SW480 (cell line): ENCODE measurements at places on chromosomes 12 and 14.

GRCh38 chr14:76752744-76753143, 8.5 kb upstream of the VASH1 start:
- DNase-seq: no peak

GRCh38 chr14:98249057-98249456, 1022.9 kb downstream of the BCL11B start:
- DNase-seq: no peak

DNA sequence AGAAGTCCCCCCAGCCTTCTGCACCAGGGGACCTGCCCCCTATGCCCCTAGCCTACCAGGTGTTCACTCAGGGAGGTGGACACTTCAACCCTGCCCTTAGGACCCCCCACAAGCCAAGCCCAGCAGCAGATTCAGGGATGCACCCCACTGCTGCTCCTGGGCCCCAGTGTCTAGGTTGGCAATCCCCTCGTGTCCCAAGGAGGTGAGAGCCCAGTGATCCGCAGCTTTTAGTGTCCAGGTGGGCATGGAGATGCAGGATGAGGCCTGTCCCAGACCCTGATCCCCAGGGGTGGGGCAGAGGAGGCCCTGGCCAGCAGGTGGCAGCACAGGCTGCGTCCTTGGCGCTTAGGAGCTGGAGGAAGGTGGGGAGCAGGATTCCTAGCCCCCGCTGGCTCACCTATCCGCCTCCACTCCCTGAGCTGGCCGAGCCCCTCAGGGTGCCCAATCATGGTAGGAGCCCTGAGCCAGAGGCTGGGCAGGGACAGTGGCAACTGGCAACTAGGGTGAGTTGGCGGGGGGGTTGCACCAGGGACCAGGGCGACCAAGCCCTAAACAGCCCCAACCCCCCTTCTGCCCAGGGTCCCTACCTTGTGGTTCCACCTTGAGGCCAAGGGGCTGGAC, 4.1 kb downstream of the CKB start:
- no peak for DNase-seq

DNA sequence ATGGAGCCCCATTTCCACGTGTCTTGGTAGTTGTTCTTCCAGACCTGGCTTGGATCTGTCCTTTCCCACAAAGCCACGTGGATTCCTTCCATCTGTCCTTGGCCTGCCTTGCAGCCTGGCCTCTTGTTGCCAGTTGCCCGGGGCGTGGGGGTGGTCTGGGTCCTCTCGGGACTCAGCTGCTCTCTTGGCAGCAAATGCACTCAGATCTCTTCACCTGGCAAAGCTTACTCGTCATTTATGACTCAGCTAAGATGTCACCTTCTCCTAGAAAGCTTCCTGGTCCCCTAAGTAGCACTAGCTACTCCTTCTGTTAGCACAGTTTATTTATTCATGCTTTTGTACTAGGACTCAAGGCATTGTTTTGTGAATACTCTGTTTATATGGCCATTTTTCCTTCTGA, 13.6 kb downstream of the PLEKHG3 start:
- no peak for DNase-seq

DNA sequence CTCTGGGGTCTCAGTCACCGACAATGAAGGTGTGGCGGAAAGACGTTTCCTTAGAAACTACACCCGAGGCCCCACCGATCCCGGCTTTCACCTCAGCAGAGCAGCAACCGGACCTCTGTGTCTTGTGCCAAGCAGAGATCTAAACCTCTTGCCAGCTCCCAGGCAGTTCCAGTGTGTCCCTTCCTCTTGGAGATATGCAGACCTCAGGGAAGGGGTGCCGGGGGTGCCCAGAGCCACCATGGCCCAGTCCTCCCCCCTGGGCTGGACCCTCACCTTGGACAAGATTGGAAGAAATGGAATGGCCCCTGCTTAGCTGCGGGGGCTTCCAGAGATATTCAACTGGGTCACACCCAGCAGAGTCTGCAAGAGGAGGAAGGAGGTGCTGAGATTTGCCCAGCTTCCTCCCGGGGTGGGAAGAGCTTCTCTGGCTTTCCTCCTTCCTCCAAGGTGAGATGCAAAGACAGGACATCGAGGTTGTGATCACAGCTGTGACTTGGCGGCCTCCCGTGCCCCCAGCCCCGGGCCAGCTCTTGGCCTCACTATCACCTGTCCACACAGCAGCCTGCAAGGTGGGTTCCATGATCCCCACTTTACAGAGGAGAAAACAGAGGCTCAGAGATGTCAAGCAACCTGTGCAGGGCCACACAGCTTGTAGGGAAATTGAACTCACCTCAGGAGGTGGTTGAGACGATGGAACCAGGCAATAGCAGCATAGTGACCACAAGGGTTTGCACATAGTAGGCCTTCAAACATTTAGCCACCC, 281.7 kb upstream of the RTL1 start:
- DNase-seq: no peak

DNA sequence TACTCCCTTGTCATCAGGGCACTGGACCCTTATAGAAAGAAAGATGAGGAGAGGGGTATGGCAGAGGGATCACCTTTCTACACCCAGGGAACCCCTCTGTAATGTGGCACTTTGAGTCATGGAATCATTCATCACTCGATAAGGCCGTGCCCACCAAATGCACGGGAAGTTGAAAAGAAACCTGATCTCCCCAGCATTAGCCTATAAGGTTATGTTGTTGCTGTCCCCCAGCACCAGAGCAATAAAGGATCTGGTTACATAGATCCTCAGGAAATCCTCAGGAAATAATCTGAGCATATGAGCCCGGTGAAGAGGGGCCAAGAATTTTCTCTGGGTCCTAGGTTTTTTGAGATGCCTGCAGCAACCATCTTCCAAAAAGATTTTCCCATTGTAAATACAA, 148.8 kb upstream of the CRY1 start:
- DNase-seq: peak; percentile 13

DNA sequence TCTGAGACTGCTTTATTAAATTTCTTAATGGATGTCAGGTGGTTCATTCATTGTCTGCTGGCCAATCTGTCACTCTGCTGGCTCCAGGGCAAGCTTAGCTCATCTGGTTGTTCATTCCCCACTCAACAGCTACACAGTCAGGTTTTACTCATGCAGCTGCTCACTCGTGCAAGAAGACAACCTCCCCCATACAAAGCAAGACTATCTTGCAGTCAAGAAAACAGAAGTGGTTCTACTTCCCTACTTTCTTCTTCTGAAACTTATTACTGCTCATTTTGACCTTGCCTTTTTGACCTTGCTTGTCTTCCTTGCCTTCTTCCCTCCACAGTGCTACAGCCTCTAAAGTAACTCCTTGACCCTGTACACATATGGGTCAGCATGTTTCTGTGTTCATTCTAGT, 277.9 kb downstream of the SSPN start:
- no peak for DNase-seq

- peak; percentile 89 for DNase-seq
Measured at GRCh38 chr12:54379398-54380201, 4.9 kb downstream of the ZNF385A start.

DNA sequence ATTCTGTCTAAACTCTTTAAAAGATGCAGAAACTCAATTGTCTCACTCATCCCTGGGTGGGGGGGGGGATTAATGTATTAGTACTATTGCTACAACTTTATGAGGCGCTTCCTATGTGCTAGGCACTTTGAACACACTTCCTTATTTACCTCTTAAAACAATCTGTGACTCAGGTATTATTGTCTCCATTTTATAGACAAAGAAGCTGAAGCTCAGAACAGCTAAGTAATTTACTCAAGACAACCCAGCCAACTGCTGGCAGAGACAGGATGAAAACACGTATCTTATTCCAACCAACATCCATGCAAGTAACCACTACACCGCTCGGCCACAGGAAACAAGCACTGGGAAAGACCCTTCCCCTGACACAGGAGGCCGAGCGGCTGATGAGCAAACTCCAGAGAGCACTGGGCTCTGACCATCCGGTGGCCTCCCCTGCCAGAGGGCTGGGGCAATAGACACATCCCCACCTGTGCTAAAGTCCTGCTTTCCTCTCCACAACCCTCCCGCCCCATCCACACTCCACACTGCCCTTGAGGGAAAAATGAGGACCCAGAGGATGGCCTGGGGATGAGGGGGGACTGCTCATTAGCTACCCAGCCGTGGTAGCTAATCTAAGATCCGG, 244.2 kb downstream of the DPF3 start:
- DNase-seq: no peak

- no peak for DNase-seq
Measured at GRCh38 chr12:74722709-74723108, 185.1 kb downstream of the ATXN7L3B start.

DNA sequence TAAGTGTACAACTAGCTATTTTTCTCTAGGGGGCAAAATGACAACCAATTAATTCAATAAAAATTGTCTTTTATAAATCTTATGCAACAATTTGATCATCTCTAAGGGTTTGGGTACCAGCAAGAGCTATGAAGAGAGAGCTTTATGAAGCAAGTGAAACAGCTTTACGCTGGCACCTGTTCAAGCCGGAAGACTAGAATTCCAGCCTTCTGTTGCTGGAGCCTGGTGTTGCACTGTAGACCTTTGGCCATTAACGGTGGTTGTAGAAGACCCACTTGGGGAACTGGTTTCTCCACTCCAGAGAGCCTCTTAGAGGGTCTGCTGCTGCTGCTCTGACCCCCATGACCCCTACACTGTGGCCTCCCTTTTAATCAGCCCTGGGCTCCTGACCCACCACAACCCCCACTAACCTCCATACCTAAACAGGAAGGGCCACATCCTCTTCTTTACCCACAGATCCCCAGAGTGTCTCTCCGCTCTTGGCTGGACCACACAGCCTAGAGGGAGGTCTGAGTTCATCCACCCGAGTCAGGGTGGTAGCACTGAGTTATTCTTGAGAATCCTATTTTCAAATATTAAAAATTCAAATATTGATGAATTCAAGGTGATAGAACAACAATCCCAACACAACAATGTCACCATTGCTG, 54.6 kb upstream of the STON2 start:
- DNase-seq: no peak

GRCh38 chr12:56565510-56566101, 44.0 kb downstream of the RBMS2 start:
- no peak for DNase-seq

DNA sequence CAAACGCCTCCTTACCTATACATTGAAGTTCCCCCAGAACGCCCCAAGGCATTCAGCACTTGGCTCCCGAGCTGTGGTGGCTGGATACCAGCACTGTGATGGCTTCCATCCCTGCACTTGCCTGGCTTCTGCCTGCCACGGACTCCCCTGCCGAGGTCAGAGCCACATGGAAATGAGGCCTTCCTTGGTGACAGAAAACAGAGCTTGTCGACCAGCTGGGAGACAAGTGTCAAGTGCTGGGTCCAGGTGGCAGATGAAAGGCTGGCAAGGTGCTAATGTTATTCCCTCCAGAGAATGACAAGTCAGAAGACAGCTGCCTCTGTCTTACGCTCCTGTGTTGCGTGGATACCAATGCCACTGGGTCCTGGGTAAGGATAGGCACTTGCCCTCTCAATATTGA, 26.2 kb upstream of the GNG2 start:
- no peak for DNase-seq

- DNase-seq: no peak
Measured at GRCh38 chr12:66708704-66709456, 30.0 kb upstream of the GRIP1 start.

DNA sequence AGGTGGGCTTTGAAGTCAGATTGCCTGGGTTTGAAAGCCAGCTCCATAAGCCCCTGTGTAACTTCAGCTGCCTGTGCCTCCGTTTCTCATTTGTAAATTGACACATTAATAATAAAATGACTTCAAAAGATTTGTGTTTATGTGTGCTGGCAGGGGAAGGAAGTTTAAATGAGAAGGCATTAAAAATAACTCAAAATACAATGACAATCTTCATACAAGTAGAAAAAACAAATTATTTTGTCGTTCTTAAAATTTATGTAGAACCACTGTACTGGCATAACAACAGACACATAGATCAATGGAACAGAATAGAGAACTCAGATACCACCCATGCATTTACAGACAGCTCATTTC, 83.0 kb downstream of the PPM1A start:
- no peak for DNase-seq

DNA sequence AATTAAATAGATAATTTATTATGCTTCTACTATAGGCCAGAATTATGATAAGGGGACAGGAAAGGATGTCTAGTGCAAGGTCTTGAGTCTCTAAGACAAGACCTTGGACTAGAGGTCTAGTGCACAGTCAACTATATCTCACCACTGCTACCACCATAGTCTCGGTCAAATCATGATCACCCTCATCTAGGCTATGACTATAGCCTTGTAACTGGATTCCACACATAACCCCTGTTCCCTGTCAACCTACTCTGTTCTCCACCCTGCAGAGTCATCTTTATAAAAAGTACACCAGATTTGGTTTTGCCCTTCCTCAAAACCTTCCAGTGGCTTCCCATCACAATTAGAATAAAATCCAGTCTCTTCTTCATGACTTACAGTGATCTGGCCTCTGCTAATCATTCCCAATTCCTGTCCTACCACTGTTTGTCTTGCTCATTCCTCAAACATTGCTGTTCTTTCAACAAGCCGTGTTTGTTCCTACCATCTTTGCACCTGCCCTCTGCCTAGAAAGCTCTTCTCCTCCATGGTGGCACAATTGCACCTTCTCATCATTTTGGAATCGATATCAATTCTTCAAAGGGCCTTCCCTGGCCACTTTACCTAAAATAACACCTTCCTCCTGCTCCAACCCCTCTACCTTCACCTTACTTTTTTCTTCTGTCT, 169.4 kb downstream of the FOXN3 start:
- DNase-seq: no peak

DNA sequence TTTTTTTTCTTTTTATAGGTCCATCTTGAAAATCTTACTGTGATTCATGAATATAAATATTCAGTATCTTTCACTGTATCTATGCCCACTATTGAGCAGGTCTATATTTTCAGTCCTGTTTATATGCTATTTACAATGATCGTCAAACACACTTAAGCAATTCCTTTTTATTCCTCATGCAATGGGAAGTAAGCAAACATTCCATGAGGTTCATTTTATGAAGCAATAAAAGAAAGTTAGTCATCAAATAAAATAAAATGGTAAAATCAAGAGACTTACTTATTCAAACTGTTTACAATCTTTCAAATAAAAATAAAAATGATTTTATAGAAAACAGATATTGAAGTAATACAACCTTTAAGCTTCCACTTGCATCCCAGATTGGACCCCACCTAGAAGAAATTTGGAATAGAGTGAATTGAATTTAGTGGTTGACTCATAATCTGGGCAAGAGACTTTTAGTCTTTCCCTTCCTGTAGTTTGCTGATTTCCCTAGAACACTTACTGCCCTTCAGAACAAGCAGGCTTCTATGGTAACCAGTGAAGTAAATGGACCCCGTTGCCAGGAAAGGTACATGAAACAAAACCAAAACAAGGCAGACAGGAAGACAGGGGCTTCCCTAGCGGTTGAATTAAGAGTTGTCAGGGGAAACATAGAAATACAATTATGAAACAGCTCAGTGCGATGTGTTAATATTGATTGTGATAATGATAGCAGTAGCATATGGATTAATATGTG, 241.0 kb upstream of the ATP2B1 start:
- DNase-seq: no peak

DNA sequence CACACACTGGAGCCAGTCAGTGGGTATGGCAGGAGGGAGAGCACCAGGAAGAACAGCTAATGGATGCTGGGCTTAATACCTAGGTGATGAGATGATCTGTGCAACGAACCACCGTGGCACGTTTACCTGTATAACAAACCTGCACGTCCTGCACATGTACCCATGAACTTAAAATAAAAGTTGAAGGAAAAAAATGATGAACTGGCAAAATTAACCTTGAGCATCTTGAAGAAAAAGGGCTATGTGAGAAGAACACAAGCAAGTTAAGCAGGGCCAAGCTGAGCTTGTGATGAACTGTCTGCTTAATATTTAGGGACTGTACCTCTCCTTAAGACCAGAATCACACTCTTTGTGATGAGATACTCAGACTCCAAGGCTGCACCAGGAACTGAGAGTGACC, 70.0 kb downstream of the TTC6 start:
- DNase-seq: no peak

GRCh38 chr14:64159588-64159987, 134.6 kb downstream of the ESR2 start:
- DNase-seq: no peak
